Stimulated activated CD4-positive, alpha-beta T cell treated with anti-CD3 and anti-CD28 coated beads, Interleukin-4, amount 100 ng/mL, for 1 hour (primary cell): ENCODE measurements at places on chromosomes 13 and 19.

DNA sequence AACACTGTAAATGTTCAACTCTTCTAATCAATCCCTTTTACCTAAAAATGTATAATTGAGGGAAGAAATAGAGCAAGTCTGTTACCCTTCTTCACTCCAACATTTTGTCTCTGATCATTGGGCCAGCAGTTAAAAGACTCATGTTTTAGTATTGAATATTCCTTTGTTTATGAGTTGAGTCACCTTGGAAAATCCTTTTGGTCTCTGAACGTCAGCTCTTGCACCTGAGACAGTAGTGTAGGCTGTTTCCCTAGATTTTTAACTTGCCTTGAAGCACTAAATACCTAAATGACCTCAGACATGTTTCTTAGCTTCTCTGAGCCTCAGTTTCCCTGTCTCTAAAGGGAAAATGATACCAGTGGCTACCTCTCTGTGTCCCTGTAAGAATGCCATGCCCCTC lies 184.2 kb downstream of the RFC3 start:
- no peak for DNase-seq

DNA sequence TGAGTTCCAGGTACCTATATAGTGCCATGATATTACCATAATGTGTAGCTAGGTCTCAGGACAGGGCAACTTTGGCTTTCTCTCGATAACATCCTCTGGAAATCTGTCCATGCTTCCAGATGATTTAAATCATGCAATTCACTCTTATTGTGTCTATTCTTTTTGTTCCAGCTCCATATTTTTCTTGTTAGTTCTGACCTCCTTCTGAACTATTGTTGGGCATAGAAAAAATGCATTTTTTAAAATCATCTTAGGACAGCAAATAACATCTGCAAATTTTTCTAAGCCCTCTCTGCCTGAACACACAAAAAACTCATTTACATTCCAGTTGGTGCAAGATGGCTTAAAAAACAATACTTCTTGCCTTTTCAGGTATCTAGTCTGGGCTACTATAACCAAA lies 1561.0 kb upstream of the MIR17HG start:
- no peak for DNase-seq

- DNase-seq: no peak
Observed at GRCh38 chr19:609004-609346, 19.3 kb downstream of the HCN2 start.

DNA sequence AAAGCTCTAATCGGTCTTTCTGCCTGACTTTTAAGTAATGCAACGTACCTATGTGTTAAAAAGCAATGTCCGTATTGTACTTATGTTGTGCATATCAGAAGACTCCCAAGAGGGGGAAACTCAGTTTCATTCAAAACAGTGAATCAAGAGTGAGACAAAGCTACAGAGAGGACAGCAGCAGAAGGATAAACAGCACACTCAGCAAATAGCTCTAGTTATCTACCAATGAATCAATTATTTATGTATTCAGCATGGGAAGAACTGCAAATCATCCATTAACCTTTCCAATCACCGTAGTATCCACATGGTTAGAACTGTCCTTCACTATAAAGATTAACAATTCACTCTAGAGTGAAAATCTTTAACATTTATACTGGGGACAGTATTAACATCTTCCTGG lies 36.7 kb upstream of the SOHLH2 start:
- DNase-seq: no peak

DNA sequence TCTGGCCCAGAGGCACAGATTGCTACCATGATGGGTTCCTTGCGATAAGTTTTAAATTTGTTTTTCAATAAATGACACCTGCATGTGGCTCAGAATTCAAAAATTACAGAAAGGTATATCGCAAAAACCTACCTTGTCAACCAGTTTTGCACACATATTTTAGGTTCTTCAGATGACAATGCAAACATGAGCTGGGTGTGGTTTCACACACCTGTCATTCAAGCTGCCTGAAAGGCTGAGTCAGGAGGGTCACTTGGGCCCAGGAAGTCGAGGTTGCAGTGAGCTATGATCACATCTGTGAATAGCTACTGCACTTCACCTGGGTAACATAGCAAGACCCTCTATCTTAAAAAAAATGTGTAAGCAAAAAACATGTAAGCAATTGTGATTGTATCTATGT lies 56.1 kb downstream of the DNM2 start:
- DNase-seq: no peak

GRCh38 chr19:53010494-53010893 lies 3.2 kb upstream of the ERVV-1 start:
- no peak for DNase-seq

- DNase-seq: no peak
Observed at GRCh38 chr13:31587698-31588266, 151.5 kb upstream of the RXFP2 start.

- DNase-seq: peak; percentile 34
Observed at GRCh38 chr19:480016-480855, 16.1 kb upstream of the MADCAM1 start.

DNA sequence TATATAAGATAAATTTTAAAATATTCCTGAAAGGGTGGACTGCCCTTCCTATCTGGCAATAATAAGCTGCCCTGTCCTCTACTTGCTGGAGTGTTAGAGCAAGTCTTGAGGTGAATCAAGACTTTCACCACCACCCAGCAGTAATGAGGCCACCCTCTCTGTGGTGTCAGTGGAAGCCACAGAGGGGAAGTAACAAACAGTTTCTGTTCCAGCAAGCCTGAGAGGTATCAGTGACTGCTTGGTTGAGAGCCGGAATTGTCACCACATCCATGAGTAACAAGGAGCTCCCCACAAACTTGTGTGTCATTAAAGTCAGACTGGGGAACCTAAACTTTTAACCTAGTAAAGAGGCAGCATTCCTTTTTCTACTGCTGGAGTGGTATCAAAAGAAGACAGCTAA lies 532.7 kb upstream of the SPRY2 start:
- no peak for DNase-seq

GRCh38 chr19:58346961-58347929 lies 6.0 kb downstream of the A1BG start:
- peak; percentile 63 for DNase-seq

GRCh38 chr19:49057636-49058234 lies at the start of gene CGB7:
CGB7 (minus strand) TSS chr19:49057749; CDS start chr19:49055375, 2,374 bp downstream.
- no peak for DNase-seq

DNA sequence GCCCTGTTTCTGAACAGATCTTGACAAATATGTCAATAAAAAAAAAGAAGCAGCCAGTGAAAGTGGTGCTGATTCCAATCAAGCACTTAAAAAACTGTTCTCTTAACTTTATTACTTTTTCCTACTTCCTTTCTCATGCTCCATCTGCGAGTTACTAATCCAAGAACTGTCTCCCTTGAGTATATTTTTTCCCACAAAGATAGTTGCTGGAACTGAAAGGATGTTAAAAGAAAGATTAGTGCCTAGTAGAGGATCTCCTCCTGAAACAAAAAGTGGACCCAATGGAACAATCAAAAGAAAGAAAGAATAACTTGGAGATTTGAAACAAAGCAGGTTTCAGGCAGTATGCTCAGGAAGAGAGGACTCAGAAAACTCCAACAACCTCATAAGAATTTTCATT lies 1034.8 kb downstream of the PCDH17 start:
- DNase-seq: no peak

DNA sequence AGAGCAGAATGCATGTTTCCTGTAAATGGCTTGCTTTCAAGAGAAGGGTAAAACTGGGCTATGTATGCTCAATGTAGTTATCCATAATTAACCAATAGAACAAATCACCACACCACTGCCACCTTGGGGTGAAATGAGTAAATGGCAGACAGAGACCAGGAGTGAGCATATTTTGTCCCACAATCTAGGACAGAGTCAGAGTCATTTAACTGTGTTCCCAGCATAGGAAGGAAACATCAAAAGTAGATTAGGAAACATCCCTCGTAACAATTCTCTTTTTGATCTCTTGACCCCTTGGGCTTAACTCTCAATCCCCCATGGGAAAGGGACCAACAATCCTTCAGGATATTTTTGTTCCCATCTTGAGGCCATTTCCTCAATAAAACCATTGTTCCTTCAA lies 224.8 kb downstream of the NHLRC3 start:
- peak; percentile 31 for DNase-seq

GRCh38 chr19:37983153-37983552 lies 76.1 kb downstream of the SIPA1L3 start:
- DNase-seq: no peak

GRCh38 chr13:51370116-51370515 lies 30.6 kb downstream of the SERPINE3 start:
- no peak for DNase-seq

DNA sequence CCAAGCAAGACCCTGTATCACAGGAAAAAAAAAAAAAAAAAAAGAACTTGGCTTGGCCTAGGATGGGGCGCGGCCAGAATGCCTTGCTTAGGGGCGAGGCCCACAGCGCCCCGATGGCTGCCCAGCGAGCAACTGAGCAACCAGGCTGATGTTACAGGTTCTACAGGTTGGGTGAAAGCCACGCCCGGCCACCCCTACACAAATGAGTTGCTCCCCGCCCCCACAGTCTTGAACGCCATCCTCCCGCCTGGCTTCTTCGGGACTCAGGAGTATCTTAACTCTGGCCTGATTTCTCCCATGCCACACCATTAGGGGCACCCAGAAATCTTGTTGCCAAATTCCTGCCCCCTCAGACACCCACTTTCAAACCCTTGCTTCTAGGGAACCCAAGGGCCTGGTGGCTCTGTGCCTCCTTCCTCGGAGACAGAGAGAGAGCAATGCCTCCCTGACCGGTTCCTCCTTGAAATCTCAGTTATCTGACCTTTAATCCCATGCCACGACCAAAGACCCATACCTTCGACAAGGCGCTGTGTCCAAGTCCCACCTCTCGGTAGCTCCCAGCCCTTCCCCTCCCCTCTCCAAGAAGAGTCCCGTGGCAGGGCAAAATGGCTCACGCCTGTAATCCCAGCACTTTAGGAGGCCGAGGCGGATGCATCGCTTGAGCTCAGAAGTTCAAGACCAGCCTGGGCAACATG lies 1.1 kb upstream of the CBLC start:
- no peak for DNase-seq

DNA sequence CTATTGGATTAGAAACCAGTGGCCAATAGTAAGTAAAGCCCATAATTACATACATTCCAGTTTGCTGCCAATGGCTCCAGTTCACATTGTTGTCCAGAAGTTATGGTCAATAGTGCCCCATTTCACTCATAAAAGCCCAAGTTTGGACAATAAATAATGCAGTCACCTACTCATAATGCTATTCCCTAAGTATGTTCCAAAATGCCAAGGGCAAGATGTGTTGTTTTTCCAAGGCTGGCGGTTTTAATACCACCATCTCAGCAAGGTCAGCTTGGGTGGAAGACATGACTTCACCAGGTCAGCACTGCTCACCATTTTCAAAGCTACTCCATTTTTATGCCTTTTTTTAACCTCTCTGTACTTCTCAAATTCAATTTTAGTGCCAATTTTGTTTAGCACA lies 32.7 kb downstream of the KCTD12 start:
- DNase-seq: no peak

GRCh38 chr13:102571075-102571474 lies 25.7 kb upstream of the TPP2 start:
- DNase-seq: no peak

- no peak for DNase-seq
Observed at GRCh38 chr13:49536144-49536873, 40.6 kb downstream of the PHF11 start.

DNA sequence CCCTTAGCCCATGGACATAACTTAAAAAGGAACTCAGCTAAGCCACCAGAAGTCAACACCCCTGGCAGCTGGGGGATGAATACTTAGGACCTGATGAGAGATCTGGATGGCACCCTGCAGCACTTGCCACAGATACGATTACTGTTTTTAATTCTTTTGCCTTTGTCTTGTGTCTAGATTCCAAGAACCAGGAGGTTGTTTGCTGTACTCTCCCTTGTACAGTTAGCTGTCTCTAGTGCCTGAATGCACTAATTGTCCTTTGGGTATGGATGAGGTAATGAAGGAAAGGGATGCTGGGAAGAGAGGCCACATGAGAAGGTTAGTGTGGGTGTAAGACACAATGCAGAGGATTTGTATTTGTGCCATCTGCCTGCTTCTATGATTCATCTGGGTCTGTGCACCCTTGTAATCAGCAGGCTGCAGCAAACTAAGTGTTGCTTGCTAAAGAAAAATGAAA lies 385.8 kb downstream of the KCNRG start:
- no peak for DNase-seq

- DNase-seq: no peak
Observed at GRCh38 chr19:11377237-11377636, 2.8 kb downstream of the SWSAP1 start.

GRCh38 chr19:37537391-37537947 lies 30.7 kb downstream of the ZNF793 start:
- no peak for DNase-seq

- no peak for DNase-seq
Observed at GRCh38 chr19:19059837-19060611, 3.8 kb upstream of the SLC25A42 start.

DNA sequence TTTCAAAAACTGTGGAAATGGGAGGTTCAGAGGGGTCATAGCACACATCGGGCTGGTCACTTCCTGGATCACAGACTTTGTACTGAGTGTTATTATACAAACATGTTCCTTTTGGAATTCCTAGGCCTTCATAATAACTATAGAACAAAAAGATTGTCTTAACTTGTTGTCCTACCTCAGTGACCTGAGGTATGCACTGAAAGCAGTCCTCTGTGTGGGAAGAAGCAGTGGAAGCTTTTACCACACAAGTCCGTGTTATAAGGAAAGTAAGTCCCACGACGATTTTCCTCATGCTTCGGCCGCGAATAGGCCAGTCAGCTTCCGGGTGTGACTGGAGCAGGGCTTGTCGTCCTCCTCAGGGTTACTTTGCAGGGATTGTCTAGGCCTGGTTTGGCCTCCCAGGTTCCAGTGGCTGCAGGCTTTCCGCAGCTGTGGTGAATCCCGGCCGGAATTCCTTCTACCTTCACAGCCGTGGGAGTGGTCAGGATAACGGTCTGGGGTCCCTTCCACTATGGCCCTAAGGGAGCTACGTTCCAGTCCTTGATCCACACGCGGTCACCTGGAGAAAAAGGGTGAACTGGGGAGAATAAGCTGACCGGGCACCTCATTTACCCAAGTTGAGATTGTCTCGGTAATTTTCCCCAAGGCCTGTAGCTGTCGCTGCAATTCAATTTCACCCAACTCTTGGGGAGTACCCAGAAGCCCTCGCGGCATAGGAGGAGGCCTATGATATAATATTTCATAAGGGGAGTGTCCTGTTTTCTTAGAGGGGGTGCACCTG lies 16.0 kb downstream of the NAPSA start:
- DNase-seq: no peak

GRCh38 chr19:13865571-13866462 lies 11.1 kb upstream of the NANOS3 start:
- no peak for DNase-seq

- no peak for DNase-seq
Observed at GRCh38 chr13:112704308-112705145, 14.7 kb downstream of the ATP11A start.

DNA sequence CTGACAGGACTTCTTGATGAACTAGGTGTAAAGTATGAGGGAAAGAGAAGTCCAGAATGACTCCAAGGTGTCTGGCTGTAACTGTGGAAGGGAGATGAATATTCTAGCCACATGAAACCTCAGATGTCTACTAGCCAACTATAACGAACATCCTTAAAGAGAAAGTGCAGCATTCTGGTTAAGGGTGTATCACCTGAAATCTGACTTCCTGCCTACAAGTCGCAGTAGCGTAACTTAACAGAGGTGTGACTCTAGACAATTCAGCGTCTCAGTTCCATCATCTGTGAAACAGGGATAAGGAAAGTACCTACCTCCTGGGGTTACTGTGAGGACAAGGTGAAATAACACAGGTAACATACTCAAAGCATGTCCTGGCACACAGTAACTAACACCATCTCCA lies 145.7 kb upstream of the FBXL3 start:
- no peak for DNase-seq
